Mesothelial cell of epicardium (in vitro differentiated cells): ENCODE measurements at places on chromosomes 4 and X.

- no peak for DNase-seq
Observed at GRCh38 chr4:93433840-93434239, 394.7 kb upstream of the ATOH1 start.

GRCh38 chrX:13373431-13374187, 53.8 kb upstream of the ATXN3L start:
- DNase-seq, result no peak

DNA sequence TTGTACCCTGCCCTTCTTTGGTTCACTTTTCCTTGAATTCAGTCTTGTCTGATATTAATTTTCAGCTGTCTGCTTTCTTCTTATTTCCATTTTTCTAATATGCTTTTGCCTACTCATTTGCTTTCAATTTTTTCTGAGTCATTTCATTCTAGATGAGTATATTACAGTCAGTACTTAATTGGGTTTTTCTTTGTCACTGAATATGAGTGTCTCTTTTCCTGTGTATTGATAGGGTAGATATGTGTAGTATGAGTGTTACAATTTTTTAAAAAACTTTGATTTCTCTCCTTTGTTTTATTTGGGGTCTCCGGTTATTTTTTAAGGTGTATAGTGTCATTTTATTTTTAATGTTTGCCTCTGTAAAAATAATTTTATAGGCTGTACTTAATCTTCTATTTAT, 222.2 kb downstream of the IDS start:
- no peak for DNase-seq

- no peak for DNase-seq
Observed at GRCh38 chr4:136571315-136571714, 961.0 kb downstream of the PCDH18 start.

- DNase-seq, result no peak
Observed at GRCh38 chr4:53682196-53682595, 90.9 kb upstream of the LNX1 start.

DNA sequence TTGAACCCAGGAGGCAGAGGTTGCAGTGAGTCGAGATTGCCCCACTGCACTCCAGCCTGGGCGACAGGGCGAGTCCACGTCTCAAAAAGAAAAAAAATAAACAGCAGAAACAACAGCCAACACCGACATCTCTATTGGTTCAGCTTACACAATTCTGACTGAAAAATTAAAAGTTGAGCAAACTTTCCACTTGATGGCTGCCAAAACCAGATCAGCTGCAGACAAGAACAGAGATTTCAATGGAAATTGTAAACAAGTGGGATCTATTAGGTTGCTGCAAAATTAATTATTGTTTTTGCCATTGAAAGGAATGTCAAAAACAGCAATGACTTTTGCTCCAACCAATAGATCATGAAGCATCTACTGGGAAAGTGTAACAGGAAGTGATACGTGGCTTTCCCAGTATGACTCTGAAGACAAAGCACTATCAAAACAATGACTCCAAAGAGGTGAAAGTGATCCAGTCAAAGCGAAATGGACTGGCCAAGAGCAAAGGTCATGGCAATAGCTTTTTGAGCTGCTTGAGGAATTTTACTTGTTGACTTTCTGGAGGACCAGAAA, 26.3 kb downstream of the UPF3B start:
- no peak for DNase-seq

DNA sequence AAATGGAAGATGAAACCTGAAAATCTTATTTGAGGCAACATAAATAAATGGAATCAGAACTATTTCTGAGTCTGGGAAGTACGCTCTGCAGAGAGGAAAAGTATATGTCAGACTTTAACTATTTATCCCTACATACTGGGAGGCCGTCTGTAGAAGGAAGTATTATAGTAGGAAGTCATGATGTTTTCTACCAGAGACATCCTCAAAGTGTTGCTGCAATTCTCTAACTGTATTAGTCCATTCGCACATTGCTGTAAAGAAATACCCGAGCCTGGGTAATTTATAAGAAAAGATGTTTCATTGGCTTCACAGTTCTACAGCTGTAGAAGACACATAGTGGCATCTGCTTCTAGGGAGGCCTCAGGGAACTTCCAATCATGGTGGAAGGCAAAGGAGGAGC, 88.7 kb upstream of the TBL1X start:
- no peak for DNase-seq

GRCh38 chr4:143184217-143184502, 557 bp upstream of the USP38 start:
- DNase-seq, result no peak

DNA sequence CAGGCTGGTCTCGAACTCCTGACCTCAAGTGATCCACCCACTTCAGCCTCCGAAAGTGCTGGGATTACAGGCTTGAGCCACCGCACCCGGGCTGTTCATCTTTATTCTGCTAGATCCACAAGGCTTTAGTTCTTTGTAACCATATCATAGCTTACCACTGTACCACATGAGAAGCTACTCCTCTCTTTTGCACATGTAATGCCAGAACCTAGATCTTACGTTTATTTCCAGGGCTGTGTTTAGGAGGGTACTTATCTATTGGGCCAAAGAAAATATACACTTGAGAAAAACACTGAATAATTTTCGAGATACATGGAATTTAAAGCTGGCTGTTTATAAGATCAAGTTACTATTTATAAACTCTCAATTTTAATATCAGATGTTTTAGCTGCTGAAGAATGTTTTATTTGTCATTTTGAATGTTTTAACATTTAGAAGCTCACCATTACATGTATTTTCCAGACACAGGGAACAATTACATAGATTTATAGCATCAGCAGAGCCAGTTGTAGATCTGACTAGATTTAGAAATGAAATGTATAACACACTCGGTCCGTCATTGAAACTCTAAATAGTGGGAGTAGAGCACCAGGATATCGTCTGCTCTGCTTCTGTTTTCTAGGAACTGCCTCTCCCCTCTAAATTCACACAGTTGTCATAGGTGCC, 155.3 kb upstream of the HAND2 start:
- no peak for DNase-seq

- no peak for DNase-seq
Observed at GRCh38 chr4:125159001-125159400, 155.8 kb upstream of the FAT4 start.

GRCh38 chrX:68332201-68332731, 101.0 kb downstream of the OPHN1 start:
- DNase-seq, result no peak

GRCh38 chrX:44483965-44484606, 58.6 kb downstream of the FUNDC1 start:
- DNase-seq, result no peak

- no peak for DNase-seq
Observed at GRCh38 chrX:139971394-139971749, 6.1 kb upstream of the CXorf66 start.

- no peak for DNase-seq
Observed at GRCh38 chr4:2977211-2978088, 14.1 kb downstream of the GRK4 start.

- no peak for DNase-seq
Observed at GRCh38 chr4:40686081-40686913, 56.6 kb upstream of the RBM47 start.
